Spinal cord (tissue), 10 donors: ENCODE measurements at places on chromosomes 2 and 18. TPM values are rescaled to one million over a fixed set of nuclear protein-coding genes. Genes with fewer than 3 reads are reported as not detected.
A peak's percentile ranks its signal among the peaks of the same experiment; 100 is the strongest.

GPR45 gene
- 0.39 TPM for total RNA-seq

CCDC68 gene
- total RNA-seq = 12.6 TPM

QPCT gene
- total RNA-seq = 10.4 TPM

LTBP1 gene
- 77.0 TPM for total RNA-seq

RMDN2 gene
- 16.7 TPM for total RNA-seq

ABHD1 gene
- total RNA-seq = 0.77 TPM

GRCh38 chr18:35038881-35039491 is 2.2 kb upstream of the MAPRE2 start:
- peaks cover under 1% of the 10 kb centered on the region for H3K4me1 ChIP-seq
- no peak overlapping the region for H3K4me3 ChIP-seq
- no peaks in the 10 kb centered on the region for H3K27me3 ChIP-seq
- H3K36me3 ChIP-seq = no peaks in the 10 kb centered on the region
- no peak overlapping the region for H3K27ac ChIP-seq

DNA sequence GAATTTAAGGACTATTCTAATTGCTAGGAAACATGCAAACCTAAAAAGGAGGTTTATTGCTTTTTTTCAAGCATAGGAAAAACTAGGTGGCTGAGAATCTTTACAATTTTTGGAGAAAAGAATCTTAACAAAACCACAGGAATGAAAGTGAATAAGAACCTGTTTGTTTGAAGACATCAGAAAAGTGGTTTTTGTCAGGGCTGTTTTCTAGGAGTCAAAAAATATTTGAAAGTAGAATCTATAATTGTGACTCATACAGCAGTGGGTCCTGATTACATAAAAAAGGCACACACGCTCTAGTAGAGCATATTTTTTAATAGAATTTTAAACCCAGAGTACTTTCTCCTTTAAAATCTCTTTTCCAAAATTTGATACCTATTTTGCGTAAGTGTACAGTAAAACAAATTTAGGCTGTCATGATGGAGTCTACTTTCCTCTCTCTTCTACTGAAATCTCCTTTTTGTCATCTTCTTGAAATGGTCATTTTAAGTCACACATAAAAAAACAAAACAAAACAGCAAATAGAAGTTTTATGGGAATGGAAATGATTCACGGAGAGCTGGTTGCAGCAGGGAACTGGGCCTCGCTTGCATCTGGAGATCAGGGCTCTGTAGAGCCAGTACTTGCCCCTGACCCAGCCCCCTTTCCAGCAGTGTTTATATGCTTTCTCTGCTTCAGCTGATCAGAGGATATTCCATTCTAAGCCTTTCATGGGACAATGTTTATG is 59.1 kb upstream of the PELI1 start:
- DNase-seq = no peak
- peak overlapping the region; percentile 87 for H3K27ac ChIP-seq
- peaks cover 9% of the 10 kb centered on the region for H3K4me1 ChIP-seq
- H3K36me3 ChIP-seq = no peaks in the 10 kb centered on the region

DNA sequence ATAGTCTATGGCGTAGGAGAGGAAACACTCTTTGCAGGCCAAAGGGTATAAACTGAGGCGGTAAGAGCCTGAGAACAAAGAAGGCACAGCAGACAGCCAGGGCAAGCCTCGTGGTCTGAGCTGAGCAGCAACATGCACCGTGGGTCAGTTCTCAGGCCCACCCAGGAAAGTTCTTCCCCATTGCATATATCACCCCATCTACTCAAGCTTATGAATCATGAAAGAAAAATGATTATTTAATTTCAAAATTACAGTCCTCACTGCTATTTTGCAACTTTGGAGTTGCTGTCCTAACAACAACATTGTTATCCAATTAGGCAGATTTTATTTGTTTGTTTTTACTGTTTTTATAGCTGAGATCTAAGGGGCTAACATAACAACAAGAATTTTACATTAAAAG is 54.7 kb upstream of the RIOK3 start:
- H3K4me3 ChIP-seq = no peak overlapping the region
- H3K4me1 ChIP-seq = no peaks in the 10 kb centered on the region
- no peaks in the 10 kb centered on the region for H3K36me3 ChIP-seq
- no peak for DNase-seq
- no peaks in the 10 kb centered on the region for H3K27me3 ChIP-seq
- H3K27ac ChIP-seq = no peak overlapping the region

DNA sequence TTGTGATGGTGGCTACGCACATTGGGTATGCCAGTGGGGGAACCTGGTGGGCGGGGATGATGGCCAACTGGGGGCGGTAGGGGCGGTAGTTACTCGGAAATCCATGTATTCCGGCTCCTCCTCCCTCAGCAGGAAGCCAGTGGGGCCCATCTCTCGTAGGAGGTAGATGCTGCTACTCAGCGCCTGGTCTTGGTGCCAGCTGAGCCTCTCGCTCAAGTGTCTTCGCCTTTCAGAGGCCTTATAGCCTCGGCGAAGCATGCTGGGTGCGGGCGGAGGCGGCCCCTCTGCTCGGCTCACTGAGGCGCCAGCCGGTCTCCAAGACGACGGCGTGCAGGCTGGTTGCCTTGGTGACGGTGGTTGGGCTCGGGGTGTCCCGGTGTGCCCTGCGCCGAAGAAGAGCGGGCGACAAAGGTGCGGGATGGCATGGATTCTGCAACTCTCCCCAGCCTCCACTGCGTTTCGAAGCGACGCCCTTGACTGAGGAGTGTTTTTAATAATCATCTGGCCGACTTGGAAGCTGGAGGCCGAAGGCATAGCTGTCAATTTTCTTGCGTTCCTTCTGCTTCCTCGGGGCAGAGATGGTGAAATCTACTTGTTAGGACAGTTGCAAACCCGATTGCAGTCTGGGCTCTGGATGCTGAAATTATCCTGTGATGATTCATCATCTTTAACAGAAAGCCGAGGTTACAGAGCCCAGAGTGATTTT is at the start of gene ZSWIM2:
TSS of gene ZSWIM2 (minus strand) at position 298 of the 706 bp plus-strand sequence. CDS start at position 258, 40 bp downstream.
- peak; percentile 79 for DNase-seq
- no peaks in the 10 kb centered on the region for H3K27me3 ChIP-seq
- H3K36me3 ChIP-seq = no peaks in the 10 kb centered on the region

DNA sequence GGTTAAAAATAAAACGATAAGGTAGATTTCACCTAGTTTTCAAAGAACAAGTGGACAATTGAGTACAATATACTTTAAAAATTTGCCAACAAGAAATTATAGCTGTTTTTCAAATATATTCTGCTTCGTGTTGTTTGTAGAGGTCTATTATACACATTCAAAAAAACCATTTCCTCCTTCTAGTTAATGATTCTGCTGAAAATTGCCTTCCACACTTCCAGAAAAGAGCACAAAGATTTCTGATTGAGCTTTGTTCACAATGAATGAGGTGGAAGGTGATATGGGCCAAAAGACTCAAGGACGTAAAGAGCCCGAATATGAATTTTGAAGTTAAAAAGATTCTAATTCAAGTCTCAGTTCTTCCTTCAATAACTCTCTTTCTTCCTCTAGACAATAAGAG is 277.0 kb upstream of the SESTD1 start:
- no peaks in the 10 kb centered on the region for H3K27me3 ChIP-seq
- no peak for DNase-seq
- no peak overlapping the region for H3K27ac ChIP-seq
- no peaks in the 10 kb centered on the region for H3K4me1 ChIP-seq
- no peaks in the 10 kb centered on the region for H3K36me3 ChIP-seq

DNA sequence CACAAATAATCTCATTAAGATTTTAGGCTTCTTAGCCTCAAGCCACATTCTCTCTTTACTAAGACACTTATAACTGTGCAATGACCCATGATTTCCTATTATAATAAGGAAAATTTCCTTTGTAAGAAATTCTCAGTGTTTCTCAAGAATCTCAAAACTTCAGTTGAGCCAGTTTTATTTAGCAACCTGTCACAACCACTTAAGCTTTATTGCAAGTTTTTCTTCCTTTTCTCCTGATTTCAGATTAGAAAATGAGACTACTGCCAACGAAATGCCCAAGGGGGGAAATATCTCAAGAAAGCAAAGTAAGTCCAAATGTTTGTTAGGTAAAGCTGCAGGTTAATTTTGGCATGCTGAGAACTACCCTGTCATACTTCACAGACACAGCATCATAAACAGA is 178.5 kb downstream of the THADA start:
- H3K4me1 ChIP-seq = peaks cover 5% of the 10 kb centered on the region
- H3K36me3 ChIP-seq = no peaks in the 10 kb centered on the region
- H3K4me3 ChIP-seq = no peak overlapping the region
- H3K27ac ChIP-seq = no peak overlapping the region
- H3K27me3 ChIP-seq = no peaks in the 10 kb centered on the region

GRCh38 chr2:33205693-33206434 is 259.1 kb downstream of the LTBP1 start:
- H3K27ac ChIP-seq = no peak overlapping the region
- H3K36me3 ChIP-seq = no peaks in the 10 kb centered on the region
- no peak for DNase-seq
- H3K4me3 ChIP-seq = no peak overlapping the region
- H3K4me1 ChIP-seq = no peaks in the 10 kb centered on the region

GRCh38 chr2:109129356-109129920 is 433 bp downstream of the SH3RF3 start:
- no peak overlapping the region for H3K27ac ChIP-seq
- DNase-seq = peak; percentile 65
- no peaks in the 10 kb centered on the region for H3K36me3 ChIP-seq
- peaks cover 24% of the 10 kb centered on the region for H3K4me1 ChIP-seq

GRCh38 chr2:98787700-98788099 is 56.8 kb upstream of the MGAT4A start:
- H3K4me1 ChIP-seq = no peaks in the 10 kb centered on the region
- H3K27ac ChIP-seq = no peak overlapping the region
- H3K36me3 ChIP-seq = no peaks in the 10 kb centered on the region
- DNase-seq = no peak

DNA sequence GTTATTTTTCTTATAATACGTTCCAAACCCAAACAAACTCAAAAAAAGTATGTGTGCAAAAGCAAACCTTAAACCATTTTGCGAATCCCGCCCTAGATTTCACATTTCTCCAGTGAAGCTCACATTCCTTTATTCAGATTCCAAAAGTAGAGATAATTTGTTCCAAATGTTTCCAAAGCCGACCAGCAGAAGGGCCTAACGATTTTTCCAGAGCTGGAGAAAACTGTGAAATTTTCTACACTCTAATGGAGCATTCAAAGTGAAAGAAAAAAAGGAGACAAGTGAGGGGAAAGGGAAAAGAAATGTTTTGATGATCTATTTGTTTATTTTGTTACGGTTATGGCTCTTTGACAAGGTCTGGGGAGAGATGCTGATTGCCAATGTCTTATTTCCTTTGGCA is 286.5 kb upstream of the SLC14A2 start:
- no peak overlapping the region for H3K27ac ChIP-seq
- H3K4me1 ChIP-seq = peaks cover 5% of the 10 kb centered on the region
- DNase-seq = no peak
- H3K36me3 ChIP-seq = no peaks in the 10 kb centered on the region

- H3K4me1 ChIP-seq = no peaks in the 10 kb centered on the region
- peak overlapping the region; percentile 83 for H3K4me3 ChIP-seq
- no peak for DNase-seq
- H3K36me3 ChIP-seq = peaks cover 2% of the 10 kb centered on the region
- peak overlapping the region; percentile 96 for H3K27ac ChIP-seq
These were observed 479 bp downstream of the RNMT start for GRCh38 chr18:13726972-13727331.

- H3K27me3 ChIP-seq = no peaks in the 10 kb centered on the region
- H3K4me1 ChIP-seq = no peaks in the 10 kb centered on the region
- no peaks in the 10 kb centered on the region for H3K36me3 ChIP-seq
- no peak overlapping the region for H3K4me3 ChIP-seq
These were observed 205.9 kb downstream of the BABAM2 start for GRCh38 chr2:28096421-28096820.

- no peak overlapping the region for H3K4me3 ChIP-seq
- H3K4me1 ChIP-seq = no peaks in the 10 kb centered on the region
- H3K36me3 ChIP-seq = no peaks in the 10 kb centered on the region
- DNase-seq = no peak
These were observed 96.0 kb downstream of the HNMT start for GRCh38 chr2:138060301-138060635.

DNA sequence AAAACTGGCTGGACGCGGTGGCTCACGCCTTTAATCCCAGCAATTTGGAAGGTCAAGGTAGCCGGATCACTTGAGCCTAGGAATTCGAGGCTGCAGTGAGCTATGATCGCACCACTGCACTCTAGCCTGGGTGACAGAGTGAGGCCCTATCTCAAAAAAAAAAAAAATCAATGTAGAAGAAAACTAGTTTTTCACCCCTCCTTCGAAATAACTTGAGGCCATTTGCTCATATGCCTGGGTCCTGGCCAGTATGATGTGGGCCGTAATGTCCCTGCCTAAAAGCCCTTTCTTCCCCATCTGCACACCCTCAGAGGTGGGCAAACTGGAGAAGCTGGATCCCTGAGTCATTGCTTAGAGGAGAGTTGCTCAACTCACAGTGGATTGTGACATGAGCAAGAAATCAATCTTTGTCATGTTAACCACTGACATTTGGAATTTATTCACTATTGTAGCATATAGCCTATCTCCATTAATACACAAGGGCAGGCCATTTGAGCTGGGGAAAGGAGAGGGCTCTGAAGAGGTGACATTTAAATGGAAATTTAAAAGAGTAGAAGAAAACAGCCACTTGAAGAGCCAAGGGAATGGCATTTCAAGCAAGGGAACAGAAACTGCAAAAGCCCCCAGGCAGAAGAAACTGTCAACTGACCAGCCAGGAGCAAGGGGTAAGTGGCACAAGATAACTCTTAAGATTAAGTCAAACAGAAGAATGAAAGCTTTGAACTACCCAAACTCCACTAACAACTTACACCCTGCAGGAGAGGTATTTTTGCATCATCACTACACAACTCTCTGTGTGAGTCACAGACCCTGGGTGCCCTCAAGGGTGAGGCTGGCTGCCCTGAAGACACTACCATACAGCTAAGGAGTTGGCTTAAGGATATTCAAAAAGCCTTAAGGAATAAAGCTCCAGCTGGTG is 7.6 kb upstream of the METTL21A start:
- H3K4me3 ChIP-seq = no peak overlapping the region
- no peak for DNase-seq
- no peaks in the 10 kb centered on the region for H3K4me1 ChIP-seq
- H3K27ac ChIP-seq = no peak overlapping the region
- no peaks in the 10 kb centered on the region for H3K36me3 ChIP-seq
